Vagina (tissue), 2 donors: ENCODE measurements at places on chromosomes 12 and 14.

DNA sequence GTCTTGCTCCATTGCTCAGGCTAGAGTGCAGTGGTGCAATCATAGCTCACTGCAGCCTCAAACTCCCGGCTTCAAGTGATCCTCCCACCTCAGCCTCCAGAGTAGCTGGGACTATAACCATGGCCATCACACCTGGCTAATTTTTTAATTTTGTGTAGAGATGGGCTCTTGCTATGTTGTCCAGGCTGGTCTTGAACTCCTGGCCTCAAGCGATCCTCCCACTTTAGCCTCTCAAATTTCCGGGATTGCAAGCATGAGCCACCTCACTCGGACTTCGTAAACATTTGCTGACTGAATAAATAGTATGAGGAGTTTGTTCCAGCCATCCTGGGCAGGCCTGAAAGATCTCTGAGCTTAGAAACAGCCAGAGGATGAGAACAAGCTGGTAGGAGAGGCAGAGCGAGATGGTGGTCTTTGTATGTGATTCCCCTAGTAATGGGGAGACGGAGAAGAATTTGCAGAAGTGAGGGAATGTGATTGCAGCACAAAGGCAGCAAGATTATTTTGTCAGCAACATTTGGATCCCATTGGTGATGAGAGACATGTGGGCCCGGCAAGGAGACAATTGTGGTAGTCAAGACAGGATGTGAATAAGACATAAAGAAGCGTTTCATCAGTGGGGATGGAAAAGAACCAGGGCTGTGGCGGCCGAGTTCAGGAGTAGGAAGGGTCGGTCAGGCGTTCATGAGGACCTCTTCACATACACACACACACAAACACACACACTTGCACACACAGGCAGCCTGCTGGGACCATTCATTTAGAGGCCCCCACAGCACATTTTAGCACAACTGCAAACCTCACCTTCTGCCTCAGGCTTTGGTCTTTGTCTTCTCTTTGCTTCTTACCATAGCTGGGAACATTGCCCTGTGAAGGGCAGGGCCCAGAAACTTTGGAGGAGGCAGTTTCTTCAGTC lies 155.5 kb downstream of the ZFP36L1 start:
- H3K36me3 ChIP-seq: no peaks in the 10 kb centered on the region
- peaks cover 62% of the 10 kb centered on the region for H3K4me1 ChIP-seq
- no peaks in the 10 kb centered on the region for H3K27me3 ChIP-seq
- peak; percentile 61 for DNase-seq
- H3K27ac ChIP-seq: peak overlapping the region; percentile 82

DNA sequence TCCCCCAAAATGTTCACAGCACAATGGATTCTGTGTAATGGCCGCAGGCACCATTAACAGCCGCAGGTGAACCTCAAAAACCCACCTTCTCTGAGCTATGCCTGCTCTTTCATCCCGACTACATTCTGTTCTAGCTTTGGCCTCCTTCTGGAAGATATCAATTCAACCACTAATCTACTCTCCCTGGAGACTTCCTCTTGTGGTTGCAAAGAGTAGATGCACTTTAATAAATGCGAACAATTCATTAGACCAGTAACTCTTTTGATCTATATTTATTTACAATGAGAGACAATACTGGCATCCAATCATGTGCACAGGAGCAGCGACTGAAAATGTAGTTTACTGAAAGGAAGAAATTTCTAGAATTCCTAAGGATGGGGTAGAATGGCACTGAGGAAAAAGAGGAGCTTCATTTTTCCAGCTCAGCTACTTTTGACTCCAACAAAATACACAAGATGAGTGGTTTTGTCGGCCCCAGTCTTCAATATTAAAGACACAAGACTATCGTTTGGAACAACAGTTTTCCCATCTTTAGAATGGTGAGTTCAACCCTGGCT lies 5.3 kb downstream of the GRIN2B start:
- no peaks in the 10 kb centered on the region for H3K27me3 ChIP-seq
- peaks cover 3% of the 10 kb centered on the region for H3K4me1 ChIP-seq
- H3K36me3 ChIP-seq: no peaks in the 10 kb centered on the region
- H3K4me3 ChIP-seq: no peak overlapping the region

- H3K36me3 ChIP-seq: no peaks in the 10 kb centered on the region
- no peaks in the 10 kb centered on the region for H3K4me1 ChIP-seq
- H3K27me3 ChIP-seq: no peaks in the 10 kb centered on the region
- no peak for DNase-seq
- H3K27ac ChIP-seq: no peak overlapping the region
Observed at GRCh38 chr12:95577820-95578219, 26.5 kb upstream of the USP44 start.

GRCh38 chr12:22283006-22283506 lies 51.5 kb downstream of the ST8SIA1 start:
- no peaks in the 10 kb centered on the region for H3K27me3 ChIP-seq
- no peak for DNase-seq

- H3K4me1 ChIP-seq: peaks cover 59% of the 10 kb centered on the region
- no peaks in the 10 kb centered on the region for H3K36me3 ChIP-seq
- no peak within 1 kb of the TSS for H3K27ac ChIP-seq
- peaks cover 19% of the 10 kb centered on the region for H3K27me3 ChIP-seq
- DNase-seq: no peak
Observed at GRCh38 chr12:49346659-49347310, at the start of gene DNAJC22. TSS of gene DNAJC22 (plus strand) at chr12:49346888. CDS start at chr12:49348873, 1,985 bp downstream.

- no peak overlapping the region for H3K4me3 ChIP-seq
- DNase-seq: no peak
- H3K27ac ChIP-seq: no peak overlapping the region
- peaks cover 23% of the 10 kb centered on the region for H3K4me1 ChIP-seq
Observed at GRCh38 chr12:38892087-38892786, 13.2 kb downstream of the CPNE8 start.

DNA sequence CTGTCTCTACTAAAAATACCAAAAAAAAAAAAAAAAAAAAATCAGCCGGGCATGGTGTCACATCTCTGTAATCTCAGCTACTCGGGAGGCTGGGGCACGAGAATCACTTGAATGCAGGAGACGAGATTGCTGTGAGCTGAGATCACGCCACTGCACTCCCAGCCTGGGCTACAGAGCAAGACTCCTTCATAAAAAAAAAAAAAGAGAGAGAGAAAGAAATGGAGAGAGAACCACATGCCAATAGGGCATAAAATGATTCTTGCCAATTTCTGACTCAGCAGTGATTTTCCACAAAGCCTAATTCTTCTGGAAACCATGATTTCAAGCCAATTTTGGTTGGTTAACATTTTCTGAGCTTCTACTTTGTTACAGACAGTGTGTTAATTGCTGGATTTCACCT lies 250.4 kb upstream of the SEL1L start:
- no peak for DNase-seq
- H3K4me3 ChIP-seq: no peak overlapping the region
- no peak overlapping the region for H3K27ac ChIP-seq
- no peaks in the 10 kb centered on the region for H3K4me1 ChIP-seq
- no peaks in the 10 kb centered on the region for H3K36me3 ChIP-seq

DNA sequence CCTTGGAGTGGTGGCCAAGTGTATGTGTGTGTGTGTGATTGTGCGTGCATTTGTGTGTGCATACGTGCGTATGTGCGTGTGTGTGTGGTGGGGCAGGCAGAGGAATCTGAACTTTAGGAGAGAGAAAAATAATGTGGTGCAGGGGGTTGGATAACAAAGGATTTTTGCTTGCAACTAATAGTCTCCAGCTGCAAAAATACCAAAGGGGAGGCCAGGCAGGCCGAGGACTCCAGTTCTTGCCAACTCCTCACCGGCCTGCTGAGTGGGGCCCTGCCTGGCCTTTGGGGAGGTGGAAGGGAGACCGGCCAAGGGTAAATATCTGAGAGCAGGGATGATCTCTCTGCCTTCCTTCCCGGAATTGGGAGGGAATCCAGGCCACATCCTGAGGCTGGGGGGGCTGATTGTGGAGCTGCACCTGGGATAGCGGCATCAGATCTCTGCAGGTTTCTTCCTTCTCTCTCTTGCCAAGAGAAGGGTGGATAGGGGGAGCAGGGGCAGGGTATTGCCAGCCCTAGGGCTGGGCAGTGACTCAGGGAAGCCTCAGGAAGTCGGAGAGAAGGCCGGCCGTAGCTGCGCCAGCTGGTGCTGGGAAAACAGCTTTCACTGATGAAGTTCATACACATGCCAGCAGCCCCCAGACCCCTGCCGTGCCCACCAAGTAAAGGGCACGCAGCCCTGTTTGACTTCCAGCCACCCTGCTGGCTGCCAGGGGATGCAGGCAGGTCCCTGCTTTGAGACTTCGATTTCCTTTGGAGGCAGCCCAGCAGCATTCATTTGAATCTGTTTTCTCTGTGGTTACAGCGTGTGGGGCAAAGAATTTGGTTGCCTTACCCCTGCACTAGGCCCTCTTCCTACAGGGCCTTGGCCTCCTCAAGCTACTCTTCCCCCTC lies 4.6 kb upstream of the LRP1-AS start:
- peak overlapping the region; percentile 92 for H3K27ac ChIP-seq
- H3K4me1 ChIP-seq: peaks cover 79% of the 10 kb centered on the region
- H3K36me3 ChIP-seq: peaks cover 32% of the 10 kb centered on the region
- DNase-seq: no peak
- H3K27me3 ChIP-seq: no peaks in the 10 kb centered on the region
- H3K4me3 ChIP-seq: peak overlapping the region; percentile 6

DNA sequence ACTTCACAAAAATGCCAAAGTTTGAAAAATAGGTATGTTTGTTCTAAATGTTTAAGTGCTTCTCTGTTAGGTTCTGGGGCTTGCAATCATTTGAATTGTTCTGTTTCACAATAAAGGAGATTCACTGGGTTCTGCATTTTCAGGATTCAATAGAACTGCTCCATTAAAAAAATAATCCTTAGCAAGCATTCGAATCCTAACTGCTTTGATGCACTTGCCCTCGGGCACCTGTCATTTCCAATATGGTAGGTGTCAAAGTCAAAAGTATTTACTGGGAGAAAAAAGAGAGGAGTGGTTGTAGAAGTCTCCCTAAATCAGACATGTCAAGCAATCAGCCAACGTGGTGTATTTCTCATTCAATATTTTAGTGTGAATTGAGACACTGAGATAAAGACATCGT lies 5.5 kb downstream of the APOLD1 start:
- H3K4me3 ChIP-seq: no peak overlapping the region
- H3K36me3 ChIP-seq: no peaks in the 10 kb centered on the region
- H3K27me3 ChIP-seq: no peaks in the 10 kb centered on the region
- H3K4me1 ChIP-seq: peaks cover 32% of the 10 kb centered on the region
- no peak overlapping the region for H3K27ac ChIP-seq
- no peak for DNase-seq

DNA sequence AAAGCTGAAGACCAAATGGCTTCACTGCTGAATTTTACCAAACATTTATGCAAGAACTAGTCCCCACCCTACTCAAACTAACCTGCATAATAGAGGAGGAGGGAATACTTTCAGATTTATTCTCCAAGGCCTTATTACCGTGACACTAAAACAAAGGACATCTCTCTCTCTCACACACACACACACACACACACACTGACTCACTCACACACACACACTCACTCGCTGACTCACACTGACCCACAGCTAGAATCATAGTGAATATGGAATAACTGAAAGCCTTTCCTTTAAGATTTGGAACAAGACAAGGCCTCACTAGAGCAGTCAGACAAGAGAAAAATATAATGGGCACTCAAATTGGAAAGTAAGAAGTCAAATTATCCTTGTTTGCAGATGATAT lies 1014.1 kb downstream of the TMTC2 start:
- no peaks in the 10 kb centered on the region for H3K36me3 ChIP-seq
- H3K4me1 ChIP-seq: no peaks in the 10 kb centered on the region
- no peaks in the 10 kb centered on the region for H3K27me3 ChIP-seq
- H3K4me3 ChIP-seq: no peak overlapping the region
- DNase-seq: no peak
- H3K27ac ChIP-seq: no peak overlapping the region

DNA sequence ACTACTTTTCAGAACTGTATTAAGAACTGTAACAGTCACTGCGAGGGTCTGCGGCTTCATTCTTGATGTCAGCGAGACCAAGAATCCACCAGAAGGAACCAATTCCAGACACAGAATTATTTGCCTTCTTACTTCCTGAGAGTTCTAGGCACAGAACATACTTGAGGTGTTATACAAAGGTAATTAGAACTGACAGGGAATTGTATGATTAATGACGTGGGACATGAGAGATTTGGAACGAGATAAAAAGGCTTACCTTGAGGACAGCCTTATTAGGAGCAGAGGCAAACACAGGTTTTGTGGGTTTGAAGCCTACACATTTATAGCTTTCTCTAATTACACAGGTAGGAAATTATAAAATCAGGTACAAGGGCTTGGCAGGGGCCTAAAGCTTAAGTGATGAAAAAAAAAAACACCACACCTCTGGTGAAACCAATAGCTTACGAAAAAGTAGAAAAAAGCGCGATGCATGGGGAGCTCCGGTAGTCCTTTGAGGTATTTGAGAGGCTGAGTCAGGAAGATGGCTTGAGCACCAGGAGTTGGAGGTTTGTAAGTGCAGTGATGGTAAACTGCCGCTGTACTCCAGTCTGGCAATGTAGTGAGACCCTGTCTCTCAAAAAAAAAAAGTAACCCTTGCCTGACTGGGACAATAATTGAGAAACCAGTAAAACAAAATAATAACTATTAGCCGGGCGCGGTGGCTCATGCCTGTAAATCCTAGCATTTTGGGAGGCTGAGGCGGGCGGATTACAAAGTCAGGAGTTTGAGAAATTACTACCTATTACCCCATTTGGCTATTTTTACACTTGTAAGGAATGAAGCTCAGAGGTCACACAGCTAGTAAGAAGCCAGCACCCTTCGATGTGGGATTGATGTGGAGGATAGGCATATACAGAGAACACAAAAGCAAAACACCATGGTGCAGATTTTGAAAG lies 795 bp upstream of the ACOT2 start:
- H3K36me3 ChIP-seq: no peaks in the 10 kb centered on the region
- peak overlapping the region; percentile 72 for H3K4me3 ChIP-seq
- no peaks in the 10 kb centered on the region for H3K27me3 ChIP-seq
- no peak for DNase-seq
- H3K4me1 ChIP-seq: peaks cover 22% of the 10 kb centered on the region

GRCh38 chr14:32251530-32251929 lies 48.5 kb upstream of the RNU6-8 start:
- peaks cover 6% of the 10 kb centered on the region for H3K4me1 ChIP-seq
- H3K27ac ChIP-seq: no peak overlapping the region
- no peaks in the 10 kb centered on the region for H3K27me3 ChIP-seq
- no peaks in the 10 kb centered on the region for H3K36me3 ChIP-seq
- DNase-seq: no peak

DNA sequence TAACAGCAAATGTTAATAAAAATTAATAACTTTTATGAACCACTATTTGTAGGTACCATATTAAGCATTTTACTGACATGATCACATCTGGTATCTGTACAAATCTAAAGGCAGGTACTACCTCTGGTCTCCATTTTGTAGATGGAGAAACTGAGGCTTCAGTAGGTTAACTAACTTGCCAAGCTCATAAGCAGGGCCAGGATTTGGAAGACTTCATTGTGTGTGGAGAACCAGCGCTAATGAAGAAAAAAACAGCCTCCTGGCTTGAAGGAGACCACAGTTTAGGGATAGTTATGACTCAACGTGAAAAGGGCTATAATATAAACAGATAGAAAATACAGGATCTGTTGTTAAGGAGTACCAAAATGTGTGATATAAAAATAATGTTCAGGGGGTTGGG lies 1.0 kb downstream of the NUP37 start:
- H3K27ac ChIP-seq: no peak overlapping the region

- no peak for DNase-seq
- H3K4me3 ChIP-seq: no peak overlapping the region
- no peaks in the 10 kb centered on the region for H3K4me1 ChIP-seq
- no peaks in the 10 kb centered on the region for H3K36me3 ChIP-seq
- H3K27me3 ChIP-seq: no peaks in the 10 kb centered on the region
Observed at GRCh38 chr14:102415671-102416070, 52.9 kb downstream of the TECPR2 start.
